NCI-H69 (cell line): ENCODE measurements at places on chromosomes 1 and 21.

DNA sequence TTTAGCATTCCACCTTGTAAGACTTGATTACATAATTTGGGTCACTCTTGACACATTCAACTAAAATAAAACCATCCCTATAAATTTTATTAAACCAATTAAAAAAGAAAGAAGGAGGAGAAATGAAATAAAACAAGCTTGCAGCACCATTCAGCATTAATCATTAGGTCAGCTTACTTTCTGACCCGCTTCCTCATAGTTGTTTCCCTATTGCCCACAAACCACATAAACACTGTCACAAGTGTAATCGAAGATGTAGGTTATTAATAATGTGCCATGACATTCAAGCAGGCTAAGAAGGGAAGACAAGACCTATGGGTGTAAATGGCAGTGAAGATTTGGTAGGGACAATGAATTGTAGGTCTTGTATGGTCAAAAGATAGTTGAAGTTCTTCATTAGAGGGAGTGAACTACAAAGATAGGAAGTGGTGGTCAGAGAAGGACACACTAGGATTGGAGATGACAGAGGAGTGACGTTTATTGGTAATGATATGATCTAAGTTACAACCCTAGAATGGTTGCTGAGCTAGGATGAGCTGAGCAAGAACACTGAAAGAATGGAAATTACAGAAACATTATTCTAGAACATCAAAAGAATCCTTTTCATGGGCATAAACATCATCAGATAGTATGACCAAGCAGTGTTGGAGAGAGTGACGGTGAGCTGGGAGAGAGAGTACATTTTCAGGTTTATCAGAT lies 231.5 kb downstream of the KCNT2 start:
- DNase-seq: no peak

DNA sequence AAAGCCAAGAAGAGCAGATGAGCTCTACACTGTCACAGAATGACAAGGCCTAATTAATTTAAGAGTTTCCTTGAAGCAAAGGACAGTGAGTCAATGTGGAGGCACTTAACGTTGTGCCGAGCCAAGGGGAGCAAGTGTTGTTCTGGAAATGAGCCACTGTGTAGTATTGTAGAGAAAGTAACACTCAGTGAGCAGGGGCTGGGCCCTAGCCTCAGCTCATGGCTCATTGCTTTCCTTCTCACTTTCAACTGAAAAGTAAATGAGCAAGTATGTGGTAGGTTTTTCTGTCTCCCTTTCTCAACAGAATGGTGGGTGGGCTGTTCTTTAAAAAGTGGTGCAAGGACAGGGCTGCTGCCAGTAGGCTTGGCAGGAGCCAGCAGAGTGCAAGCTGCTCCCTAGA lies 11.8 kb upstream of the KIAA0040 start:
- no peak for DNase-seq

GRCh38 chr1:180781718-180782117 lies 131.0 kb upstream of the KIAA1614 start:
- no peak for DNase-seq

GRCh38 chr1:246332078-246332477 lies 175.0 kb downstream of the SMYD3 start:
- DNase-seq: no peak

- DNase-seq: no peak
Observed at GRCh38 chr21:31137960-31138359, 99.7 kb upstream of the KRTAP19-8 start.

GRCh38 chr1:26353976-26354820 lies at the start of gene CRYBG2:
Gene CRYBG2 (minus strand): TSS chr1:26354130. CDS start chr1:26346657, 7,473 bp downstream.
- no peak for DNase-seq

DNA sequence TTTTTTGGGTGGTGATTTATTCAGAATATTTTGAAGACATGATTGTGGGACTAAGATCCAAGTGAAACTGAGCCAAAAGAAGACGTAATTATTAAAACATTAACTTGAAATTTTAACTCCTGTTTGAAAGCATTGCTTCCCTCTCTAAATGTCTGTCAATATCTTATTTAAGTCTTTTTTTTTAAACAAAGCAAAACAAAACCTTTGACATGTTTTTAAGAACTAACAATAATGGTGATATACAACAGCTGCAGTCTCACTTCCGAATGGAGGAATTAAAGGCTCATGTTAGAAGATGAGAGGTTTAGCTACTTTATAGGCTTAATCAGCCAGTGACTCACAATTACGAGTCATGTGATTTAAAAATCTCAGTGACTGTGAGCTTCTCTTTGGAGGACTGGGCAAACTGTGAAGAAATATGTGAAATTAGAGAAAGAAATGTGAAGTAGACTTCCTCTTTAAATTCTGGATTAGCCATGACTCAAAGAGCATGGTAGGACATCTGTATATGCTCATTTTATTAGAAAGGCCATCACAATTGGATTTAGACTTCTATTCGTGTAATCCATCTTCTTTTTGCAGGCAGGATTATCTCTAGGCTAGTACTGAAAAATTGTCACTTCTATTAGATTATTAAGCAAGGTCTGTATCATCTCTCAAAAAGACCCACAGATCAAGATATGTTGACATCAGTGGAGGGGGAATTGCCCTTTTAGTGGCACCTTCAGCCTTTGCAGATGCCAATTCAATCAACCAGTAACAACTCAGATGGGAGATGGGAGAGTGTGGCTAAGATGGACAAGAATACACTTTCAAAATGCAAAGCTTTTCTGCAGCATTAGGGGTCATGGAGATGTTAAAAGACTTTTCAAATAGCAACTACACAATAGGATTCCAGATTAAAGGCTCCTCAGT lies 28.7 kb downstream of the KCNA3 start:
- no peak for DNase-seq

GRCh38 chr1:54623216-54624007 lies at the start of gene FAM151A:
Gene FAM151A (minus strand): TSS chr1:54623525. CDS start chr1:54623395, 130 bp downstream.
- no peak for DNase-seq

GRCh38 chr21:30408782-30409494 lies 13.1 kb downstream of the KRTAP13-1 start:
- peak; percentile 97 for DNase-seq

DNA sequence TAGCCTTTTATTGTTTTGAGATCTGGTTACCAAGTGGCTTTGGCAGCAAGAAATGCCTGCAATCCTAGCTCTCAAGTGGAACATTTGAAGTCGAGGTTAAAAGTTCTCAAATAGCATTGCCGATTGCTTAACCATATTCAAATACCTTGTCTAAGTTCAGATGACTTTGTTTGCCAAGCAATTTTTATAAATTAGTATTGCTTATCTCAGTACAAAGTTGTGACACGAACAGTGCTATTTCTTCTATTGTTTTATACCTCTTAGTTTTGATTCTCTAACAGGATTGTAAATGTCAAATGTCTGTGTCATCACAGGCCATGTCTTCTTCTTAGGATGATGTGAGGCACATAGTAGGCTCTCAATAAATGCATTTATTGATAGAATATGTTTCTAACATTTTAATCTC lies 633.3 kb downstream of the PTPRC start:
- DNase-seq: no peak

- no peak for DNase-seq
Observed at GRCh38 chr1:14334336-14335176, 263.9 kb upstream of the KAZN start.

DNA sequence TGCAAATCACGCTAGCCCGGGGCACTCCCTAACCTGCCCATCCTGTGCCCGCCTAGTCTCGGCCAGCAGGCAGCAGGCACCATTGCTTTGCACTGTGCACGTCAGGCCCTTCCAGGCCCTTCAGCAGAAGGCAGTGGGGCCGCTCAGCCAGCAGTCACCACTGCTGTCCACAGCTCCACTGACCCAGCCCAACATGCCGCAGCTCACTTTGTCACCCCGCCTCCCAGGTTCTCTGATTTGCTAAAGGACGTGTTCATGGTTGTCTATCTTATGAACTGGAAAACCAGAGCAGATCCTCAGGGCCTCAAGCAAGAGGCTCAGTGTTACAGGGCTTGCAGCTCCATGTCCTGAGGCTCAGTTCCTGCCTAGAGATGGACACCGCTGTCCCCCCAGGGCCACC lies 14.2 kb upstream of the SPOCD1 start:
- no peak for DNase-seq

DNA sequence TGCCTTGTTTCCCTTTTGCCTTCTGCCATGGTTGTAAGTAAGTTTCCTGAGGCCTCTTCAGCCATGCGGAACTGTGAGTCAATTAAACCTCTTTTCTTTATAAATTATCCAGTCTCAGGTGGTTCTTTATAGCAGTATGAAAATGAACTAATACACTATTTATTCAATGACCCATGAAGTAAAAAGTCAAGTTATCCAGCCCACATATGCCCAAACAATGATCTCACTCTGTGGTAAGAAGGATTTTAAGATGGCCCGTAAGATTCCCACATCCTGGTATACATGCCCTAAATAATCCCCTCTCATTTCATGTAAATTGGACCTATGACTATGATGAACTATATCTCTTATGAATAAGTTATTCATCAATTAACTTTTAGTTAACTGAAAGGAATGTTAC lies 1008.3 kb upstream of the B3GALT2 start:
- peak; percentile 61 for DNase-seq

DNA sequence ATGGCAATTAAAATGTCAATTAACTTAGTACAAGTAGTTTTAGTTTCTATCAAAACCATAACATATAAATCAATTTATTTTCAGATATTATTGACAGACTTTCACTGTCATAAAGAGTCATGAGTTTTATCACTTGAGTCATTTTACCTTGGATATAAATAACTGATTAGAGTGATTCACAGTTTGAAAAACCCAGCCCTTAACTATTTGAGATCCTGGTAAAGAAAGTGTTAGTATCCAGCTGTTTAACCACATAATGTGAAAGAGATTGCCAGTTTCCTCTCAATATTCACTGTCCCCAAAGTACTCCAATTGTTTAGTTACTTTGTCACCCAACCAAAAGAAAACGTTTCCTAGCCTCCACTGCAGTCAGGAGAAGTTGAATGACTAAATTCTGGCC lies 91.3 kb downstream of the UCHL5 start:
- no peak for DNase-seq

GRCh38 chr1:15931401-15931800 lies 44.5 kb downstream of the ZBTB17 start:
- DNase-seq: no peak

GRCh38 chr1:34663031-34663430 lies 91.8 kb upstream of the GJB5 start:
- DNase-seq: no peak

- DNase-seq: no peak
Observed at GRCh38 chr1:21532992-21533534, 23.8 kb downstream of the ALPL start.

GRCh38 chr1:221725735-221726672 lies 15.9 kb downstream of the DUSP10 start:
- no peak for DNase-seq

DNA sequence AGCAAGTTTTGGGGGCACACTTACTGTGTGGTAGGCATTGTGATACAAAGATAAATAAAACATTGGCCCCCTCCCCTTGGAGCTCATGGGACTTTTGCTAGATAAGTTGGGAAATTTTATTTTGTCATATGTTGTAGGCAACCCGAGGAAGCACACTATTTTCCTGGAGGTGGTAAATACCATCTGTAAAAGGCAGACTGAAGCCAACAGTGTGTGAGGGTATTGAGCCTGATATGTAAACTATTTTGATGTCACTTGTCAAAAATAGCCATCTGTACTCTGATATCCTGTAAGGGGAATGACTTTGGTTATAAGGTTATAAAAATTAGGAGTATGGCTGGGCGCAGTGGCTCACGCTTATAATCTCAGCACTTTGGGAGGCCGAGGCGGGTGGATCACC lies 30.6 kb downstream of the VANGL2 start:
- DNase-seq: no peak

DNA sequence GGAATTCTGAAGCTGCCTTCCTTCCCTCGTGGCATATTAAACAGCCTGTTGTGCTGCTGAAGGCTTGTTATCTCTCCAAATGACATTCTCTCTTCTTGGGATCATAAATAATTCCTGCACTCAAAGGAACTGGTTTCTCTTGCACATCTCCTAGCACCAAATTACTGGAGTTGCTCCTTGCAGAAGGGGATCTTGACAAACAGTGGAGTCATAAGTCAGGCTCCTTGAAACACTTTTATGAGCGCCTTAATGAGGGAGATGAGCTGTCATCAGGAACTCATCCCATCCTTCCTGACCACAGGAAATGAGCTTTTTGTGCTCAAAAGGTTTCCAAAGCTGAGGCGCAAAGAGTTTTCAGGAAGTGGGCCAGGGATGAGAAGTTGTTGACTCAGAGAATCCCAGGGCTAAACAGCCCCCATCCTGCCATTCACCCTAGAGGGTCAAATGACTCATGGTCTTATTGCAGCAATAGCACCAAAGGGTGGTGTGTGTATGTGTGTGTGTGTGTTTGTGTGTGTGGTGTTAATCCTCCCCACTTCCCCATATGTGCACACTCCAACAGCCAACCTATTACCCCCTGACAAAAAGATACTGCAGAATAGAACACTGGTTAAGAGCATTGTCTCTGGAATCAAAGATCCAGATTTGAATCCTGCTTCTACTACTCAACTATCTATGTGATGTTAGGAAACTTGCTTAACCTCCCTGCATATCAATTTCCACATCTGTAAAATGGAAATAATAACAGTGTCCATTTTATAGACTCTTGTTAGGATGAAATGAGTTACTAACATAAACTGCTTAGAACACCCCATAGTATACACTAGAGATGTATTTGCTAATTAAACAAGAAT lies 2.8 kb upstream of the PHC2 start:
- DNase-seq: peak; percentile 53

DNA sequence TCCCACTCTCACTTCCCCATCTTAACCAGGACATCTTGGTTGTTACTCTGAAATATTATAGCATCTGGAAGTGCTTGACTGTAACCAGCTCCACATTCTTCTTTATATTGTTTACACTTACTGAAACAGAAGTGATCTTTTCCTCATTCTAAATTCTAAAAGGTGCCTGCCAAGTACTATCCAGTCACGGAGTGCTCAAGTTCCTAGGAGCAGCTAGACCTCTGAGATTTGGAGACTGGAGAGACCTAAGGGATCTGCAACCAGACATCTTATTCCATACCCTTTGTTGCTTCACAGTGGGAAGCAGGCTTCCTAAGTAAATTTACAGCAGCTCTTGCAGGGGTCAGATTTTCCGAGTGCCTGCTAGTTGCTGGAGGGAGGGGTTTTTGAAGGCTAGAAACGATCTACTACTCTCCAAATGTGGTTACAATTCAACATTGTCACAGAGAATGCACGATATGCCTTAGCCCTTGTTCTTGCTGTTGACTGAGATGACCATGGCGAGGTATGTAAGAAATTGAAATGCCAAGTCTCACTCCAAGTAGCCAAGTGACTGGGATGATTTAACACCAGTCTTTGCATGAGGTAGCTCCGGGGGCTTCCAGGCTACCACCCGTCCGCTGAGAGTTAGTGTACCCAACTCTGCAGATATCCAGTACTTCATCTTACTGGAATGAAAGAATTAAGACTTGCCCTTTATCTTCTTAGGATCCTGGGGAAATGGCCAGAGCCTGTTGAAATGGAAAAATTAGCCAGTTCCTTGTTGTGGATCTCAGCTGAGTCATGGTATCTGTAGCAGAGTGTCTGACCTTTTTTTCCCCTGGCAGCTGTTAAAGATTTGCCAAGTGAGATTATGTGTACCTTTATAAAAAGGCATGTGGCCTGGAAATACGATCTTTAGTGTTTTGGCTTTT lies 150.8 kb downstream of the MAST2 start:
- DNase-seq: peak; percentile 74

GRCh38 chr1:203281033-203281432 lies 24.3 kb upstream of the BTG2 start:
- no peak for DNase-seq

- DNase-seq: peak; percentile 60
Observed at GRCh38 chr21:45923146-45923545, 58.4 kb upstream of the COL6A1 start.

GRCh38 chr1:177812144-177812543 lies 157.7 kb downstream of the SEC16B start:
- no peak for DNase-seq
